ENCODE measurements at places on chromosomes 2 and 18.

- no peak for DNase-seq
These were observed 168.5 kb upstream of the CXCR4 start for GRCh38 chr2:136286423-136286822.

DNA sequence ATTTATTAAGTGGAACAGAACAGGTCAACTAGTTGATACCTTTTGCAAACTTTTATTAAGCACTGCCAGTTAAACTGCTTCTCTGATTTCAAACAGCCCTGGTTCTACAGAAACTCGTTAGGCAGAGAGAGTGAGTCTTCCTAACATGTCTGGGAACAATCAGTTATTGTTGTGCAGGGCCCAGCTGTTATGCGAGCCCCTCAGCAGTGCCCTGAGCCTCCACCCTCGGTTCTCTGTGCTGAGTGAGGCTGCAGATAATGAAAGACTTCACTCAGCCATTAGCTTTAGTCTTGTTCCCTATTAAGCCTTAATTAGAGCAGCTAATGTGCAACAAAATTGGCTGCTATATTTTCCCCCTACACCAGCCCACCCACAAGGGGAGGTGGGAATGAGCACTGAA is 39.6 kb downstream of the KCTD18 start:
- DNase-seq = no peak

- DNase-seq = peak; percentile 69
These were observed 6.7 kb downstream of the MYO7B start for GRCh38 chr2:127542231-127542630.

DNA sequence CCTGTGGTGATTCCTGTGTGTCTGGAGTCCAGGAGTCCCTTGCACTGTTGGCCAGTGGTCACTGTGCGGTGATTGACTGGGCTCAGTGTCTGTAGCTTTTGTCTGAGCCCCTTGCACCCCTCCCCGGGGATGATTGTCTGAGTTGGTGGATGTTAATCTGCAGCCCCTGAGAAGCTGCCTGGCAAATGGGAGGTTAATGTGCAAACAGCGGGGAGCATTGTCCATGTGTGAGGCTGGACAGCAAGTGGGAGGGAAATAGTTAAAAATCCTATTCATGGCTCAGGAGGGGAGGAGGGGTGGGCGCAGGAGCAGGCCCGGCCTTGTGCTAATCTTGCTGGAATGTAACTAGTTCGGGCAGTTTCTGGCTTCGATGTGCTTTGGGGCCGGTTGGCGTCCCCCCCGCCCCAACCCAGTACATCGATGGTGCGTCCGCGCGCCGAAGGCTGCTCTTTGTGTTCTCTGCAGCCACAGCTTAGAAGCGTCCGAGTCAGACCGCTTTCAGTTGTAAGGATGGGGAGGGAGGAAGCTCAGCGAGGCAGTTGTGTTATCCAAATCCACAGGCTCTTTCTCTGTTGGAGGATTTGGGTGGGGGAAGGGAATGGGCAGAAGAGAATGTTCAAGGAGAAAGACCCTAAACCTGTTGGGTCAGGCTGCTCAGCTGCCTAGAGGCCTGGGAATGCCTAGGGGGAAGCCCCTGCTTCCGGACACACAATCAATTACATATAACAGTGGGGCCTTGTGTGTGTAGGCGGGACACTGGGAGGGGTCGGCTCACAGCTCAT is 71.8 kb downstream of the TGOLN2 start:
- peak; percentile 73 for DNase-seq

DNA sequence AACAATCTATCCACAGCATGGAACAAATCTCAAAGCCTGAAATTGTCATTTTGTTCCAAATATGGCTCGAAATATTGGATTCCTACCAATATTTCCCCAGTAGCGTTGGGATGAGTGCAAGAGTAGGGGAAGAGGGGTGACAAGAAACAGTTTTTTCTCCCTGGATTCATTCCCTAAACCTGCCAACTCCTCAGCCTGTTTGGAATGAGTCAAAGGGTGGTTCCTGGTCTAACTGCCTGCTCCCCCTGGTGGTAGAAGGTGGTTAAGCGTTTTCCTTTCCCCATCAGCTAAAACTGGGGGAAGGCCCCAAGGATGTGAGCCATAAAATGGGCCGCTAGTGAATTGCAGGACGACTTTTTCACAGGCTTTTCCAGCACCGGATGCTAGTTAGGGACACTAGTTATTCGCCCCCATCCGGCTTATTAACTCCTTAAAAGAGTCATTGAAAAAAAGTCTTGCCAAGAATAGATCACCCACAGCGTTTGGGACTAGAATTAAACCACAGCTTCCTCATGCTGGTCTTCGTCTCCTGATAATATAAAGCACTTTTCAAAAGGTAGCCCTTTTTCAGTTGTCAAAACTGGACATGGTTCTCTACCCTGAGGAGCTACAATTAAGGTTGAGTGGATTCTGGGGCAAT is 72.5 kb downstream of the DHRS9 start:
- DNase-seq = peak; percentile 54

GRCh38 chr2:230335864-230336506 is 9.0 kb downstream of the SP140L start:
- no peak for DNase-seq

DNA sequence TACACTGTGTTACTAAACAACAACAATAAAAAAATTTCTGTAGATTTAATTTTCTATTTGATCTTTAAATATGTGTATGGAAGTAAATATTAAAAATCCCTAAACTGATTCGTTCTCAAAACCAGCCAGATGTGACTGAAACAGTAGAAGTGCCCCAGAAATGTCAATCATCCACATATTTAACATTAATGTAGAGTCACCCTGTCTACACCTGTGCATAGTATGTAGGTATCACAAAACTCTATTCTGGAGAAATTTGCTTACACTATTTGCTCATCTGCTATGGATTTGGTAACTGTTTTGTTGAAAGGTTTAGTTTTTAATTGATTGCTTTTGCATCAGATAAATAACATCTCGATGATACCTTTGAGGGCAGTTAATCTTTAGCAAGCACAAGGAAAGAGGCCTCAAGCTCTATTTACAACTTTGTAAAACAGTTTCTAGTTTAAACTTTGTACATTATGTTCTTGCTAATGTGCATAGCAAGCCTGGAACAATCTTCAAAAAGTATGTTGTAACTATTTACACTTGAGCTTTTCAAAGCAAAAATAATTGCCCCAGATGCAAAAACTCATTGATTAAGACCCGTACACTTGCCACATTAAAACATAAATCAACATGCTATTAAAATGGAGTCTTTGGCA is 76.8 kb downstream of the PPP1R1C start:
- no peak for DNase-seq

DNA sequence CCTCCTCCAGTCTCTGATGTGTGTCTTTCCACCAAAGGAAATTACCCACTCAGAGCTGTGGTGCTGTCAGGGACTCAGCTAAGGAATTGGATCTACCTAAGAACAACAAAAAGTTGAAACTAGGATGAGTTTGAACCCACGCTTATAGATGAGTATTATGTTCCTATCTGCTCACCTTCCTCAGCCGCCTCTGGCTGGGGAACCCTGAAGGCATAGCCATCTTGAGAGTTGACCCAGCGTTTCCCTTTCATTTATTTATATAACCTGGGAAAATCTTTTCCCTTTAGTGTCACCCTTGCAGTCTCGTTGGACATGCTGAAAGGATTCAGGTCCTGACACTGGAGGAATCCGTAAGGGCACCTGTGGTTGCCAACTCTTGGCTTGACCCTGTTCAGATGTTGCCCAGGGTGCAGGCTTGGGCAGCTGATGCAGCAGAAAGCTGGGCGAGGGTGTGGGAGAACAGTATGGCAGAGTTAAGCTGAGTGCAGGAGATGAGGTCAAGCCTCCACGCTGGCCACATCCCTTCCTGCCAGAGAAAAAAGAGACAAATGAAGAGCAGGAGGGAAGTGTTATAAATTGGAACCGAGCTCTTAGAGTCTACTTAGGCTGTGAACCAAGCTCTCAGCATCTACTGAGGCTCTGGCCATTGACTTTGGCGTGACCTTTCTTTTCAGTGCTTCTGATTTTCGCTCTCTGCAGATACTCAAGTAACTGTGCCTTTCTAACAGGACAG is 1.9 kb downstream of the CDH20 start:
- DNase-seq = no peak

DNA sequence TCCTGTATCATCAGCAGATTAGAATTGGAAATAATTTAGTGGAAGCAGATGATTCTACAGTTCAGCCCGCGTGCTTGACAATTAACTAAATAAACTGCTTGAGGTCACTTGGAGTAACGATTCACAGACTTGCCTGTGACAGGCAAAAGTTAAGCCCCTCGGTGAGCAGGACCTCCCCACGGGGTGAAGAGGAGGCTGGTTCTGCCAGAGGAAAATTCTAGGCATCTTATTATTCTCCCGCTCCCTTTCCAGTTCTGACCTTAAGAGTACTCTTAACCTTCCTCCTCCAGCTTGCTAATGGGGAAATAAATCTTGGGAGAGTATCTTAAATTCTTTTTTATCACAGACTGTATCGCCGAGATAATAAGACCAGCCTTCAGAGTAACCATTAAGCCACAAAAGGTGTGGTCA is 169.7 kb upstream of the SMAD2 start:
- DNase-seq = peak; percentile 49

- DNase-seq = peak; percentile 78
These were observed 26.0 kb upstream of the IL37 start for GRCh38 chr2:112884869-112885505.

- DNase-seq = no peak
These were observed 5.8 kb downstream of the CUL3 start for GRCh38 chr2:224579411-224579810.

DNA sequence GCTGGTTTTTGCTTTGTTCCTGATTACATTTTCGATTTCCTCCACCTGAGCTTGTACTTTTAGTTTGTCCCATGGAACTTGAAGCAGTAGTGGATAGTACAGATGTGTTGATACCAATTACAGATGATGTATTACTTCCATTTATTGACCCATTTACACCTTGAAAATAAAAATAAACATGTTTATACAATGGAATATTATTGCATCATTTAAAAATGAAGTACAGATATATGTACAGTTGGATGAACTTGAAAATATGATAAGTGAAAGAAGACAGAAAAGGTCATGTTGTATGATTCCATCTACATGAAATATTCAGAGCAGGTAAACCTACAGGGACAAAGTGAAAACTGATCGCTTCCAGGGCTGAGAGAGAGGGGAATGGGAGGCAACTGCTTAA is 160.3 kb upstream of the WDSUB1 start:
- DNase-seq = no peak

DNA sequence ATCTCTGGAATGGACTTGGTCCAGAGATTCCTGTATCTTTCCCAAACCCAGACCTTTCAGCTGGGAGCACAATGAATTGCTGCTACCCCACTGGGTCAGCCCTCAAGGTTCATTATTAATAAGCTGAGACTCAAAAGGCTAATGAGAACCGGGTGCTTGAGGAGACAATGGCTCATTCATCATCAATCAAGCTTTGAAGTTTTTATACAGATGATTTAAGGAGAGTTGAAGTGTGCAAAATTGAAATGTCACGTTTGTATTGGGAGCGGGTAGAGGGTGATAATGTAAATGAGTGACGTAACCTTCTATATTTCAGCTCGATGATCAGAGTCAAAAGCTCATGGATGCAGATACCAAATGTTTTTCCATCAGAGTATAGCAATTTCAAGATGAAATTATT is 744.9 kb downstream of the ERBB4 start:
- no peak for DNase-seq

GRCh38 chr2:100242476-100242875 is 79.8 kb downstream of the LONRF2 start:
- no peak for DNase-seq

DNA sequence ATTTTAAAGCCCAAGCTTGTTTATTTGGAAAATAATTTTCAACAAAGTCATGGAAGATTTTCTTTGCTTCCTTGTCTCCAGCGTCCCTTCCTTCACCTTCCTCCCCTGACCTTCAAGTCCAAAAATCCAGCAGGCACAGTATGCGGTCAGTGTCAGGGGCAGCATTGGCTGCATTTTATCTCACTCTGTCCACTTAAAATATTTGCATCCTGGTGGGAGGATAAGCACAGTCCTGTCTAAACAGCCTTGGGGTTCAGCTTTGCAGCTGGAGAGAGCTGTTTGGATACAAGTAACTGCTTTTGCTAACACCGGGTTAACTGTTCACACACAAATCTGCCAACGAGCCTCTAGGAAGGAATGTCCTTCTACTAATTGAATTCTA is 318.1 kb downstream of the PDE11A start:
- no peak for DNase-seq

DNA sequence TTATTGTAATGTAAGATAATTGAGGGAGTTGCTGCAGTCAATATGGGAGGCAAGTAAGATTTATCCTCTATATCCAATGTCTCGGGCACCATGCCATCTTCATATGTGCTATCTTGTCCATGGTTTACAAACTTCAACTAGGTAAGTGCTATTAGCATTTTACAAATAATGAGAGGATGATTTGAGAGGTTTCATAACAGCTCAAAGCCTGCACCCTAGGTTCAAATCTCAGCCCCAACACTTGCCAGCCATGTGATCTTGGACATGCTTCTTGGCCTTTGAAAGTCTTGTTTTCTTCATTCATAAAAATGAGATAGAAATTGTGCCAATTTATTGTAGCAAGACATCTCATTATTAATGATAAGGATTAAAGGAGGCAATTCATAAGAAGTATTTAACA is 108.8 kb downstream of the RND3 start:
- no peak for DNase-seq

DNA sequence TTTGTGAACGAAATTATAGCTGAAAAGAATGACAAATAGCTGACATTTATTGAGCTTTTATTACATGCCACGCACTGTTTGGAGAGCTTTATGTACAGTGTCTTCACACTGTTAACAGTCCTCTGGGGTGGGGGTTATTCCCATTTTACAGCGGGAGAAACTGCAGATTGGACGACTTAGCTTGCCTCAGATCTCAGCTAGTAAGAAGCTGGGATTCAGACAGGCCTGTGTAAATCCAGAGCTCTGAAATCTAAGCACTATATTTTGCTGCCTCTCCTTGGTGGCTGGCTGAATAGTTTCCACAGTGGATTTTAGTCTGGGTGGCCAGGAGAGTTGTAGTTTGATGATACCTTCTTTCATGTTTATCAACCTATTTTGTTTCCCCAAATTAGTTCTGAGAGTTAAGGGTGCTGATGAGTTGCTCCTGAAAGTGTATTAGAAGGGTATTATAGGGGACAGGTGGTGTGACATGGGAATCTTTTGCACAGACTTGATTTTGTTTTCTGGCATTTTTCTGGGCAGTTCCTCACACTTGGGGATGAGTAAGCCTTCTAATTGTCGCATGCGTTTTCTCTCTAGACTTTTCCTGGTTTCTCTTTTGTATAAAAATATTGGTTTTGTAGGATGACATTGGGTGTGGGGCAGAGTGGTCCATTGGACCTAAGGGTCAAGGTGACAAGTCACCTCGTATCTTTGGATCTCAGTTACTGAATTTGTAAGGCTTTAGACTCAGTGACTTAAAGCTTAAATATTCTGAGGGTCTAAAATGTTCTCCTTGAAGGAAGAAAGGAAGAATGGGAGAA is 1.5 kb downstream of the ACSL3 start:
- DNase-seq = peak; percentile 12

GRCh38 chr2:47239119-47239969 is 84.2 kb upstream of the STPG4 start:
- DNase-seq = peak; percentile 71

- DNase-seq = no peak
These were observed 3.8 kb downstream of the CATIP start for GRCh38 chr2:218360453-218360852.
